ENCODE measurements at places on chromosomes 4 and X. TPM values are rescaled to one million over a fixed set of nuclear protein-coding genes. Genes with fewer than 3 reads are reported as not detected.

Gene DUX4
- not detected for polyA plus RNA-seq

Gene TKTL1
- 0.14 TPM for polyA plus RNA-seq

Gene TMEM154
- polyA plus RNA-seq, result 0.04 TPM

Gene CPE
- 623 TPM for polyA plus RNA-seq

Gene FAM47B
- polyA plus RNA-seq, result not detected

Gene FRMD7
- polyA plus RNA-seq, result 1.2 TPM

Gene NDP
- polyA plus RNA-seq, result 34.1 TPM

Gene SHOX
- polyA plus RNA-seq, result not detected

Gene RAB9B
- 50.6 TPM for polyA plus RNA-seq

Gene IGSF1
- polyA plus RNA-seq, result 3.0 TPM

Gene KLB
- not detected for polyA plus RNA-seq

Gene VCX2
- polyA plus RNA-seq, result not detected

Gene GNPDA2
- 40.7 TPM for polyA plus RNA-seq

Gene KCNIP4
- 22.8 TPM for polyA plus RNA-seq

Gene IBSP
- not detected for polyA plus RNA-seq

Gene TXK
- polyA plus RNA-seq, result not detected

Gene NFKB1
- 4.5 TPM for polyA plus RNA-seq

Gene NKX6-1
- 20.1 TPM for polyA plus RNA-seq

Gene AFF2
- 18.6 TPM for polyA plus RNA-seq

Gene PRR32
- polyA plus RNA-seq, result not detected

Gene PCSK1N
- 243 TPM for polyA plus RNA-seq

Gene AFM
- polyA plus RNA-seq, result not detected

Gene MSMO1
- 222 TPM for polyA plus RNA-seq

Gene ZFP92
- not detected for polyA plus RNA-seq

Gene RAB41
- polyA plus RNA-seq, result not detected

Gene CLNK
- polyA plus RNA-seq, result not detected

Gene SHROOM4
- 1.4 TPM for polyA plus RNA-seq

Gene SULT1E1
- polyA plus RNA-seq, result not detected

Gene SLITRK2
- 2.1 TPM for polyA plus RNA-seq

Gene ADH7
- not detected for polyA plus RNA-seq

Gene PDLIM5
- polyA plus RNA-seq, result 2.7 TPM

Gene PPP1R2C
- not detected for polyA plus RNA-seq

Gene SLC10A4
- polyA plus RNA-seq, result 16.7 TPM

Gene CSN1S1
- polyA plus RNA-seq, result not detected

Gene TMEM144
- polyA plus RNA-seq, result 1.3 TPM

Gene ZNF595
- 15.1 TPM for polyA plus RNA-seq
